Stimulated activated CD4-positive, alpha-beta T cell treated with anti-CD3 and anti-CD28 coated beads, TNF-alpha, amount 100 ng/mL, for 48 hours (primary cell): ENCODE measurements at places on chromosomes 1 and 21.

DNA sequence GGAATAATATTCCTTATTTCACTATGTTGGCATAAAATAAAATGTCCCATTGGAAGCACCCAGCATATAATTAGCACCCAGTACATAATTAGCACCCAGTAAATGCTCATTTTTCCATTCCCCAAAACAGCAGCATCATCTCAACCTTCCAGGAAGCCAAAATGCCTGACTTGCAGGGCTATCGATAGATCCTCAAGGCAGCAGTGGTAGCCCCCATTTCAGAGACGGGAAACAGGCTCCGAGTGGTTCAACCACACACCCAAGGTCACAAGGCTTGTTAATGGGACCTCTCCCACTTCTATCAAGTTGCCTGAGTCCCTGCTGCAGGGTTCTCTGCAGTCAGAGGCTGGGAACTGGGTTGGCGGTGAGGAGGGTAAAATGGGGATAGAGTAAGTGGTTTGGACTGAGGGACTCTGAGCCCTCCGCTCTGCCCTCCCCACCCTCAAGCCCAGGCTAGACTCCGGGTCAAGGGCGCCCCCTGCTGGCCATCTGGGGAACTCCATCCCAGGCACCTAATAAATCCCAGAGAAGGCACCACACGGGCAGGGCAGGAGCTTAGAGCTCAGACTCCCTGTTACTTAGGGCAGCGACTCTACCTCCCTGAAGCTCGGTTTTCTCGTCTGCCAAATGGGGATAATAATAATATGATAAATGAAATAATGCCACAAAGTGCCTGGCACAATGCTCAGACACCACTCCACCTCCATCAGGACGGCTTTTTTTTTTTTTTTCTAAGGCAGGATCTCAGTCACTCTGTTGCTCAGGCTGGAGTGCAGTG, 21.9 kb upstream of the LAPTM5 start:
- DNase-seq = peak; percentile 87

DNA sequence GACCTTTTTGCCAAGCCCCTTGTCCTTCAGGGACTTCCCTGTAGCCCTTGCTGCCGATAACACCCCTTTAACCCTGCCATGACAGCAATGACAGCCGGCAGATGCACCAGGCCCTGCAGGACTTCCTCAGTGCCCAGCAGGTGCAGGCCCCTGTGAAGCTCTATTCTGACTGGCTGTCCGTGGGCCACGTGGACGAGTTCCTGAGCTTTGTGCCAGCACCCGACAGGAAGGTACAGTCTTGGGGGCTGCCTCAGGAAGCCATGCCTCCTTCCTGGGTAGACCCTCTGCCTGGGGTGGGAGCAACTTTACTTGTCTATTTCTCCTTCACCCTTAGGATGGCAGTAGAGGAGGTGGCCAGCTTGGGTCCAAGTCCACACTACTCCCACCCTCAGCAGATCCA, 16.1 kb upstream of the PADI6 start:
- DNase-seq = no peak

- no peak for DNase-seq
These were observed 123.9 kb upstream of the TMPRSS2 start for GRCh38 chr21:41631564-41632461.

DNA sequence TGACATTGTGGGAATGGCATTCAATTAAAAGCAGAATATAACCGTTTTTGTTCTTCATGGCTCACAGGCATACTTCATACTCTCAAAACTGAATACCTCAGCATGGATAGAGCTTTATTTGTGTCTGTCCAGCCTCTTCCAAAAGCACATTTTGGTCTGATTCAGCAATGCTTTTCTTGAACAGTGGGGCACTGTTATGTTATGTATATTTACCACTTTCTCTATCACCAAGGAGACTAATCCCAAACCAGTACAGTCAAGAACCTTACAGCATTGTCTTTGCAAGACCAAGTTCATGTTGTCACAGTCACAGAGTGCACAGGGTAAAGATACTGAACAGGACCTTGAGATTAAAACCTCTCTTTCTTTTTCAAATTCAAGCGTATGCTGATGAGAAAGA, 582.8 kb downstream of the PTBP2 start:
- no peak for DNase-seq

DNA sequence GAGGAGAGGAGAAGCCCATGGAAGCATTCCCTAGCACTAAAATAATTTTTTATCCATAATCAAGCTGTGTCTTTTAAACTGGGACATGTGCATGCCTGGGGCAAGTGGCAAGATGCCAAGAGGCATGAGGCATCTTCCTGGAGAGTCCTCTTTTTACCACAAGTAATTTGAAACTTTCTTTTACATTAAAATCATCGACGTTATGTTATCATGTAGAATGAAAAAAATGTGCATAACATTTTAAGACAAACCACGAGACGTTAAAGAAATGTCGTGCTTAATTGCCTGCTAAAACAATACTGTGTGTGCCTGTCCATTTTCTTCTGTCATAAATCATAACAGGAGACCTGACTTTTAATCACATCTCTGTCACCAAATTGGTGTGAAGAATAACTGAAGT, 1.5 kb downstream of the STYXL2 start:
- DNase-seq = no peak
